Fibroblast of gingiva (primary cell): ENCODE measurements at places on chromosomes 12 and 14.
A peak's percentile ranks its signal among the peaks of the same experiment; 100 is the strongest.

- DNase-seq: no peak
These were observed 265.6 kb upstream of the GARIN6 start for GRCh38 chr12:99381992-99382391.

DNA sequence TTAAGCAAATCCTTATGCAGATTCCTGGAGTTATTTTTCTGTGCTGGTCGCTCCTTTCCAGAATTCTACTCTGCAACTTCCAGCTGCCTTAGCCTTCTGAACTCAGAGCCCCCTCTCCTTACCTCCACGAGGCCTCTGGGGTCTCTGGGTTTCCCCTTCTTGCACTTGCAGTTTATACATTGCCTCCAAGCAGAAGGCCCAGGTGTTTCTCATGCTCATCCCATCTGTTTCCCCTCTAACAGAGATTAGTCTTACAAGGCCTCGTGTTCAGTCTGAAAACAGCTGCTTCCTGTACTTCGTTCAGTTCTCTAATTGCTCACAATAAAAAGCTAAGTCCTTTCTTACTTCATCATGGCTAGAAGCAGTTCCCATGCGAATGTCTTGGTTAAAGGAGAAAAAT is 134.4 kb upstream of the FGD4 start:
- DNase-seq: peak; percentile 18

DNA sequence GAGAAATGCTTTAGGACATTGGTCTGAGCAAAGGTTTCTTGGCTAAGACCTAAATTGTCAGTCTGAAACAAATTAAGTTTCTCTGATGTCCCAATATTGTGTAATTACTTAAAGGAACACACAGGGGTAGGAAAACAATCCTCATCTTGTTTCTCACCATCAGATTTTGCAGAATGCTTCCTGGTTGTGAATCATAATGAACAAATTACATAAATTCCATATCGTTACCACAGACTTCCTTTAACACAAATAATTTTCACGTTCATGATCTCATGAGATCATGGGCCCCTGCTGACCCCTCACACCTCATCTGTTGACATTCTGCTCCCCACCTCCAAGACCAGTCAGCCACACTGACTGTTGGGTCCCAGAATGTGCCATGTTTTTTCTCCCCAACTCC is 194.1 kb downstream of the MON2 start:
- DNase-seq: peak; percentile 92

DNA sequence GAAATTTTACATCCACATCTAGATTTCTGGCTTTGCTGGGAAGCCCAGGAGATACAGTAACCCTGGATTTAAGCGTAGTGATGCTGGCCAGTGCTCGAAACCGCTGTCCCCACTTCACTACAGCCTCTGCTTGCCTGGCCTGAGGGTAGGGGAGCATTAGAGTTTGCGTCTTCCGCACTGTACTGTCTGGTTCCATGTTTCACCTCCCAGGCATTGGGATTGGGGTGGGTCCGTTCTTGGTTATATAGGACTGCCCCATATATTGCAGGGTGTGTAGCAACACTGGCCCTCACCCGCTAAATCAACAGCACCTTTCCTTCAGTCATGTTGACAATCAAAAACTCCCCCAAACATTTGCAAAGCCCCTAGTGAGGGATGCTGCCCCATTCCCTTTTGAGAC is 240.8 kb downstream of the ZFP36L1 start:
- DNase-seq: no peak

DNA sequence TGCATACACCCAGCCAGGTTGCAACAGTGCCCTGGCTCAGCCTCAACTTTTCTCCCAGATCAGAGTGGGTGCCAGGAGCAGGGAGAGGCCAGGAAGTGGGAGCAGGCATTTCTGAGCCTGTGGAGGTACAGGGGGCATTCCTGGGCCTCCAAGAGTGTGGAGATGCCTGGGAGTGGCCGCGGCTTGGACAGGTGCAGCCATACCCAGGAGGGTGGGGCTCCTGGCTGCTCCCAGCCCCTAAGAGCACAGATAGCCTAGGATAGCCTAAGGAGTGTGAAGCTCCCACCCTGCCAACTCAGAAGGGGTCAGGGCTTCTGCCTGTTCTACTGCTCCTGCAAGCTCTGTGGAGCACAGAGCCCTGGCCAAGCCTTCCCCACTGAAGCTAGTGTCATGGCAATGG is 543.4 kb downstream of the RPL10L start:
- DNase-seq: no peak
